ENCODE measurements at places on chromosomes 5 and 9. TPM values are rescaled to one million over a fixed set of nuclear protein-coding genes. Genes with fewer than 3 reads are reported as not detected.

The CDKN2A gene
- 16.6 TPM for total RNA-seq

The PDCD1LG2 gene
- 2.2 TPM for total RNA-seq

The CBY3 gene
- 0.35 TPM for total RNA-seq

The GFI1B gene
- total RNA-seq, result not detected

The FCN2 gene
- not detected for total RNA-seq

The ERMP1 gene
- 25.1 TPM for total RNA-seq

The HSPB3 gene
- not detected for total RNA-seq

The MELK gene
- 74.5 TPM for total RNA-seq

The IARS1 gene
- 123 TPM for total RNA-seq

The RASGEF1C gene
- total RNA-seq, result not detected

The ADAMTSL2 gene
- total RNA-seq, result not detected

The PCDHB2 gene
- not detected for total RNA-seq

The PPP2R2B gene
- 1.8 TPM for total RNA-seq

The PDLIM7 gene
- 32.4 TPM for total RNA-seq

The POU5F2 gene
- 0.97 TPM for total RNA-seq

The FAM221B gene
- not detected for total RNA-seq

The PCDHA6 gene
- not detected for total RNA-seq

Measured in activated CD4-positive, alpha-beta T cell treated with anti-CD3 and anti-CD28 coated beads, Interleukin-2, amount 10 ng/mL, durations not matched to agents 7 days and 5 days (primary cell).